Panc1 (cell line): ENCODE measurements at places on chromosomes 12 and 14. TPM values are rescaled to one million over a fixed set of nuclear protein-coding genes. Genes with fewer than 3 reads are reported as not detected.
A peak's percentile ranks its signal among the peaks of the same experiment; 100 is the strongest.

DNA sequence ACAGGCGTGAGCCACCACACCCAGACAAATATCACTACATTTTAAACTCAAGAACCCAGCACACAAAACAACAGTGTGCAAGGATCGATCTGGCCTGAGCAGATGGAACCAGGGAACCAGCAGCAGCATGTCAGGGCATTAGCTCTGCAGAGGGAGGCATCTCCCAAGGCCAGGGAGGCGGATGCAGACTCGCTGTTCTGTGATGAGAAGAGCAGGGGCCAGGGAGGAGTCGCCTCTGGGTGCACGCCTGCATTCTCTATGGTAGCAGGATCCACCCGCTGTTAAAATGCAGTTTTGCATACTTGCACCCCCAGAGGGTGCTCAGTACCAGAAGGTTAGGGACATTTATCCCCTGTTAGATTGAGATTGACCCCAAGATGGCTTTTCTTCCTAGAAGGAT lies 17.9 kb downstream of the PGAM5 start:
- DNase-seq: no peak

DNA sequence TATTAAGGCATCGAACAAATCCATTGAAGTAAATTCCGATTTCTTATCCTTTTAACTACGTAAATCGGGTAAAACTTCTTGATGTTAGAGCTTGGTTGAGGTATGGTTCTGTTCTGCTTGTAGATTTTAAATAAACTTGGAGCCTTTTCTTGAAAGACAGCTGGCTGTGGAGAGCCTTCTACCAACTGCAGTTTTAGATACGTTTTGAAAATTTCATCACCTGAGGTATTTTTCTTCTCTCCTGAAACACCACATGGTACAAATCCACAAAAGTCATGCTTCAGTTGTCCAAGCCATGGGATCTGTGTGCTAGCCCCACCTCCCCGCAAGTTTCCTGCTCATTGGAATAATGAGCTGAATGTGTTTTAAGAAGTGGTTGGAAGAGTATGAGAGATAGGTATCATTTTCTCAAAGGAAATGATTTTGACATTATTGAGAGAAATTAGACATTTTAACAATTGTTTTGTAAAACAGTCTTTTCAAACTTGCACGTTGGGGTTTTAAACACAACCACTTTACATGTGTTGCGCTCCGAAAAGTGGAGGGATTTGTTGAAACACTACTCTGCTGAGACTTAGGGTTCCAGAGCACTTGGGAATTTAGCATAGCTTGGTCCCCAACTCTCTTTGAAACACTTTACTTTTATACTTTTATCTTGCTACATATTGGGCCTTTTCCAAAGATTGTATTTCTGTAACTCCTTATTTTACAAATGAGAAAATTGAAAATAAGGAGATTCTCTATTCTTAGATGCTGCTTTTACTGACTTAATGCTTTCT lies 1.4 kb downstream of the PPM1A start:
- DNase-seq: peak; percentile 8

- no peak for DNase-seq
Observed at GRCh38 chr12:26939192-26939832, 1.0 kb downstream of the FGFR1OP2 start.

Gene HOXC10
- 154 TPM for total RNA-seq

Gene KRT71
- total RNA-seq: not detected

DNA sequence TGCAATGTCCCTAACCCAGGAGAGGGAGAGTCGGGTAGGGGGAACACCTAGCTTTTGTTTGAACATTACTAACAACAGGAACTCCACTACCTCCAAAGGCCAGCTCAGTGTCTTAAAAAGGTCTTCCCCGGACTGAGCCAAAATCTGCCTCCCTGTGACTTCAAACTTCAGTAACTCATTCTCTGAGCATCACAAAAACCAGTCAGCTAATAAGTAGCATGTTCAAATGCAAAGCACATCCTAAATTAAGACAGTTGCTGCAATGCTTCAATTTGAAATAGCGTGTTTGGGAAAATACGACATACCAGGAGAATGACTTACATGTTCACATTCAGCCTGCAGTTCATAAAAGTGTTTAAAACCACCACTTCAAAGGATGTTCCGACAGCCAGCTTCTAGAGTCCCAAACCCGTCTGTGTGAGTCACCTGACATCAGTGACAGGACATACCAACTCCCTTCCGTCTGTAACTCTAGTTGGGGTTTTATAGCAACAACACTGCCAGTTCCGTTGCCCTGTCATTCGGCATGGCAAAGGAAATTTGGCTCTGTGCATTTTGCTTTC lies 13.0 kb downstream of the ZFP36L1 start:
- no peak for DNase-seq

- no peak for DNase-seq
Observed at GRCh38 chr12:89373763-89374572, 21.7 kb upstream of the DUSP6 start.

- DNase-seq: no peak
Observed at GRCh38 chr14:25215607-25216006, 165.7 kb upstream of the STXBP6 start.

Gene TAS2R31
- 1.3 TPM for total RNA-seq

Gene CELA1
- not detected for total RNA-seq

DNA sequence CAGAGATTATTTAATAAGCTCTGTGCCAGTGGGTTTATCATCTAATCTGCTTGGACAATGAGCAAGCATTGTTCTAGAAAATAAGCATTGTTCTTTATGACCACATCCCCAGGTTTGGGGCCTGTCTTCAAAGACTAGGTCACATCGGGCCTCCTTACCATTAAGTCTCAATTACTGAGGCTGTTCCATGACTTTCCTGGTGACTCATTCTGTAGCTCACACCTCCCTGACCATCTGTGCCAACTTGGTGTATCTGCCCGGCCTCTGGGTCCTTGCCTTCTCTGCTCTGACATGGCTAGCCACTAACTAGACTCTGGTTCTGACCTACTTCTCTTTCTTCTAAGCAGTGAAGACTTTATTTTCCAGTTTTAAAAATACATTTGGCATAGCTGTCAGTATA lies 44.4 kb upstream of the PLEKHA5 start:
- no peak for DNase-seq

- no peak for DNase-seq
Observed at GRCh38 chr14:74641601-74642391, 29.8 kb upstream of the LTBP2 start.

Gene MFAP5
- total RNA-seq: not detected

Gene JPH4
- total RNA-seq: 0.05 TPM

DNA sequence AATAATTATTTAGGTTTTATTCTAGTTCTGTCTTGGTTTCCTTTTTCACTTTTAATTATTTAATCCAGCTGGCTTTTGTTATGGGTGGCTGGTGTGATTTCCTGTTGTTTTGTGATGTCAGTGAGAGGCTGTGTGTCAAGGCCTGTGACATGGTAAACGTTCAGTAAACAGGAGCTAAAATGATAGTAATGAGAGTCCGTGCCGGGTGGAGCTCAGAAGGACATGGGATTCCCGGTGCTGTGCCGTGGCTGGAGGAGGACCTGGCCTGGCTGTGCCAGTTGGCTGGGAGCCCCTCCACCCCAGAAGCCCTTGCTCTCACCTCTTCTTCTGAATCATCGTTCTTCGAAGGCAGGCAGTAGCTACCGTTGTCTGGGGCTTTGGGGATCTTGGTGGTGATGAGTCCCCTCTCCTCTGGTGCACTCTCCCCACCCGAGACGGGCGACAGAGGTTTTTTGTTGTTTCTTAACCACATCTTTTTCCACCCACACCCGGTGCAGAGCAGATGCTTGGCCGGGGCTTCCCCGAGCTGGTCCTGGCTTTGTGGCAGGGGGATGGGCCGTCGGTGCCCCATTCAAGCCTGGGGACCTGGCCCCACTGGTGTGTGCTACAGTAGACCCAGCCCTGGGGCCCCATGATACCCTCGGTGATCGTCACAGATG lies 29.1 kb downstream of the SH2B3 start:
- no peak for DNase-seq

- no peak for DNase-seq
Observed at GRCh38 chr14:36339816-36340215, 19.4 kb upstream of the MBIP start.

Gene CD27
- total RNA-seq: 0.23 TPM

DNA sequence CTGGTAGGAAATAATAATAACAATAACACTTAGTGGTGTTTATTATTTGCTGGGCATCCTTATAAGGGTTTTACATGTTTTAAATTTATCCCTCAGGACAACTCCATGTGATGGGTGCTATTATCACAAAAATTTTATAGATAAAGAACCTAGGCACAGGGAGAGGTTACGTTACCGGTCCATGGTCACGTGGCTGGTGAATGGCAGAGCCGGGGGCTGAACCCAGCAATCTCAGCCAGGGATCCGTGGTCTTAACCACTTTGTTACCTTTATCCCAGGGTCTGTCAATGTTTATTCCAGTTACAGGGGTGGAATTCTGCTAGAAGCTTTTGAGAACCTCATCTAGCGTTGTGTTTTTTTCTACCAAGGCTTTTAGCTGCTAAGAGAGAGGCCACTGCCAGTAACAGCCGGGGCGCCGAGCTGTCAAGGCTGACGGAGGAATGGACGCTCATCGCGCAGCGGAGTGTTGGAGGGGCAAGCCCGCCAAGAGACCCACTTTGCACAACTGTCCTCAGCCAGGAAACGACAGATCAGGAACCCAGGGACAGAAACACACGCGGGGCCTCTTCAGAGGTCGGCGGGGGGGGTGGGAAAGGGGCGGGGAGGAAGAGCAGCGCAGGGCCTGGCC lies 418 bp downstream of the AMN1 start:
- DNase-seq: no peak

Gene FLRT2
- 4.5 TPM for total RNA-seq

- DNase-seq: no peak
Observed at GRCh38 chr12:65871865-65872645, 47.8 kb downstream of the HMGA2 start.

- no peak for DNase-seq
Observed at GRCh38 chr12:66066929-66067523, 63.5 kb downstream of the LLPH start.

Gene GPR68
- 0.28 TPM for total RNA-seq

GRCh38 chr14:27688841-27689444 lies 1077.6 kb upstream of the FOXG1 start:
- DNase-seq: no peak

Gene ADGRD1
- 0.21 TPM for total RNA-seq

- no peak for DNase-seq
Observed at GRCh38 chr14:60309867-60310552, 61.0 kb downstream of the PPM1A start.

- DNase-seq: no peak
Observed at GRCh38 chr14:23512156-23512555, 39.4 kb downstream of the ZFHX2 start.

GRCh38 chr12:52837413-52837741 lies 3.3 kb upstream of the KRT79 start:
- peak; percentile 2 for DNase-seq

GRCh38 chr12:104928036-104928745 lies 29.9 kb downstream of the SLC41A2 start:
- DNase-seq: no peak

- DNase-seq: peak; percentile 61
Observed at GRCh38 chr14:24296341-24297157, 3.0 kb downstream of the DHRS1 start.

DNA sequence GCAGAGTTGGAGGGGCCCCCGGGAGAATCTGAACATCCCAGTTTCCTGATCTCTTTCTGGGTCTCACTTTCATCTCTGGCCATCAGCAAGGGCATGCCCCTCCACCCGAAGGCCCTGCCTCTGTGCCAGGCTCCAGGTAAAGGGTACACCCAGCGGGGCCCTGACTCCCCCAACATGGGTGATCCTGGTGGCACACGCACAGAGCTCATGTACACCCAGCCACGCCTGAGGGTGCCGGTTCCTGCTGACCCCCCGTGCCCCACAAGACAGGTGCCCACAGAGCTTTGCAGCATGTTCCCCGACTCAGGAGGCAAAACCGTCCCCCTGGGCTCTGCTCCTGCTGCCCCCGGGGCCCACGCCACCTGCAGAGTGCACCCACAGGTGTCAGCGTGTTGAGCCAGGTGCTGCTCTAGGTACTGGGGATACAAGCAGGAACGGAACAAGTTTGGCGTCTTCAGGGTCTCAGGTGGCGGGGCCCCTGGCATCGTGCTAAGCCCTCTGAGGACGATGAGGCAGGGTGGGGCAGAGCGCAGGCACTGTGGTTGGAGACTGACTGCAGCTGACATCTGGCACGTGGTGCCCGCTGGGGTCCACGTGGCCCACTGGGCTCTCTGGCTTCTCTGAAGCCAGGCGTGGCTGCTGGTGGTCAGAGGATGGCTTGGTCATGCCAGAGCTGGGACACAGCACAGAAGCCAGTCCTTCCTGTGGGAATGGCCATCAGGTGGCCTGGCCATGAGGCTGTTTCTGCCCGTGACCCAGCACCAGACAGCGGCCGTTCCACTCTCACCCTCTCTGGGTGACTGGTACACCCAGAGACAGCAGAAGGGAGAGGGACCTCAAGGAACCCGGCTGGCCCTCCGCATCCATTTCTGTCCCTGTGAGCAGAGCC lies 13.8 kb downstream of the BAG5 start:
- DNase-seq: no peak

- no peak for DNase-seq
Observed at GRCh38 chr12:76863837-76864236, 15.0 kb downstream of the CSRP2 start.

GRCh38 chr12:32508626-32509025 lies 109.3 kb downstream of the FGD4 start:
- no peak for DNase-seq

Gene NEUROD4
- not detected for total RNA-seq

GRCh38 chr12:16350682-16351081 lies 3.2 kb downstream of the MGST1 start:
- DNase-seq: no peak

Gene HCAR1
- total RNA-seq: 0.31 TPM

Gene DPPA3
- not detected for total RNA-seq

DNA sequence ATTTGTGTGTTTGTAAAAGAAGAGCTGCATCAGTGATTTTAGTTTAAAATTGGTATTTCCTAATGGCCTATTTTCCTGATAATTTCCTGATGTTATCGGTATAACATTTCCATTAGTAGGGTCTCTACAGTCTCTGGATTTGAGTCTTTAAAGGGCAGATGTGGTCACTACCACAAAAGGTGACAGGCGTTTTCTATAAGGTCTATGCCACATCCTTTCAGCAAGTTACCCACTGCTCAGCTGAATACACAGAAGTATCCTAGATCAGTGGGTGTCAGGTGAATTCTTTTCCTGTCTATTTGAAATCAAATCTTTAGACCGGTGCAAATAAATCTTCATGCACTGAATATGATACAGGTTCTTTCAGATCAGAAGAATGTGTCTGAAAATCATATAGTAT lies 90.2 kb downstream of the LIN7A start:
- DNase-seq: no peak

GRCh38 chr14:50524060-50524459 lies 8.3 kb downstream of the MAP4K5 start:
- no peak for DNase-seq
